Ovary (tissue), 10 donors: ENCODE measurements at places on chromosomes 5 and 9. TPM values are rescaled to one million over a fixed set of nuclear protein-coding genes. Genes with fewer than 3 reads are reported as not detected.

- no peak for DNase-seq
Measured at GRCh38 chr5:53777864-53778618, 217.6 kb downstream of the NDUFS4 start.

- DNase-seq = no peak
Measured at GRCh38 chr5:148839960-148840359, 13.5 kb downstream of the ADRB2 start.

NOXA1 gene
- 14.1 TPM for total RNA-seq

GPR151 gene
- not detected for total RNA-seq

DNA sequence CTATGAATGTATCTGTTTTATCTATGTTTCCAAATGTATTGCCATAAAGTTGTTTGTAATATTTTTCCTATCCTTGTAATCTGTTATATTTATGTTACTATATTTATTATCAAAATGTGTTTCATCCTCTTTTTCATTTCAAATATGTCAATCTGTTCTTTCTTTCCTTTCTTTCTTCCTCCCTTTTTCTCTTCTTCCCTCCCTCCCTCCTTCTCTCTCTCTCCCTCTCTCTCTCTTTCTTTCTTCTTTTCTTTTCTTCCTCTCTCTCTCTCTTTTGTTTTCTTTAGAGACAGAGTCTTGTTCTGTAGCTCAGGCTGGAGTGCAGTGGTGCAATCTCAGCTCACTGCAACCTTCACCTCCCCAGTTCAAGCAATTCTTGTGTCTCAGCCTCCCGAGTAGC lies 91.3 kb downstream of the GTF3C4 start:
- no peak for DNase-seq

DNA sequence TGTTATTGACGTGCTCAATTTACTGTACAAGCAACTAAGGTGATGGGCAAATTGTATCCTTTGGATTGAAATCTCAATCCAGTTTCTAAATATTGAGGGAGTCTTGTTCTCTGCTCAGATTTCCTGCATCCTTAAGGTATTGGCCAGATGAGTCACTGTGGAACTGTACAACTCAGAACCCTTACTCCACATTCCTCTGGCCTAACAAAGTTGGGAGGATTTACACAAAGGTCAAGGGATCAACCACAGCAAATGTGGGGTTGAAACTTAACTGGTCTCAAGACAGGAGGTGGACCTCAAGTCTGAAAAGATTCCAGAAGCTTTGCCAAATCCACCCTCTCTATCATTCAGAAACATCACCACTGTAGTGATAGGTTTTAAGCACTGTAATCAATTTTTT lies 81.5 kb upstream of the AGXT2 start:
- DNase-seq = no peak

- no peak for DNase-seq
Measured at GRCh38 chr9:129934780-129935179, 99.5 kb downstream of the USP20 start.

DNA sequence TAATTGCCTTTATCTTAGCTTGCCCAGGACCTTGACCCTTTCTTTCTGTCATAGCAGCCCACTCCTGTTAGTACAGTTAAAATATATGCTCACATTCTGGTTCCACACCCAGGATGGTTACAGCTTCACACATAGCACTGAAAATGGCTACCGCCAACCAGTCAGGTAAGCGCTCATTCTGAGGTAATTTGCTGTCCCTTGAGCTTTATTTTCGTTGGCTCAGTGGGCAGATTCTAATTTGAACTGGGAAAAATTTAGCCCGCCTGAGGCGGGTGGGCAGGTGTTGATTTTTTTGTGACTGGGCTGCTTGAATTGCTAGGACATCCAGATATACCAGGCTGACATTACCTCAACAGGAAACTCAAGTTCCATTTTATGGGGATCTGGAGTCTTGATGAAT lies 137.5 kb downstream of the KCTD16 start:
- no peak for DNase-seq

IL4 gene
- total RNA-seq = not detected

GRCh38 chr5:150056075-150056443 lies 30.3 kb downstream of the CSF1R start:
- no peak for DNase-seq

GRCh38 chr5:33928283-33928682 lies 7.9 kb upstream of the RXFP3 start:
- DNase-seq = no peak

SPATA31C2 gene
- total RNA-seq = 0.34 TPM

PFDN1 gene
- total RNA-seq = 35.2 TPM

DNA sequence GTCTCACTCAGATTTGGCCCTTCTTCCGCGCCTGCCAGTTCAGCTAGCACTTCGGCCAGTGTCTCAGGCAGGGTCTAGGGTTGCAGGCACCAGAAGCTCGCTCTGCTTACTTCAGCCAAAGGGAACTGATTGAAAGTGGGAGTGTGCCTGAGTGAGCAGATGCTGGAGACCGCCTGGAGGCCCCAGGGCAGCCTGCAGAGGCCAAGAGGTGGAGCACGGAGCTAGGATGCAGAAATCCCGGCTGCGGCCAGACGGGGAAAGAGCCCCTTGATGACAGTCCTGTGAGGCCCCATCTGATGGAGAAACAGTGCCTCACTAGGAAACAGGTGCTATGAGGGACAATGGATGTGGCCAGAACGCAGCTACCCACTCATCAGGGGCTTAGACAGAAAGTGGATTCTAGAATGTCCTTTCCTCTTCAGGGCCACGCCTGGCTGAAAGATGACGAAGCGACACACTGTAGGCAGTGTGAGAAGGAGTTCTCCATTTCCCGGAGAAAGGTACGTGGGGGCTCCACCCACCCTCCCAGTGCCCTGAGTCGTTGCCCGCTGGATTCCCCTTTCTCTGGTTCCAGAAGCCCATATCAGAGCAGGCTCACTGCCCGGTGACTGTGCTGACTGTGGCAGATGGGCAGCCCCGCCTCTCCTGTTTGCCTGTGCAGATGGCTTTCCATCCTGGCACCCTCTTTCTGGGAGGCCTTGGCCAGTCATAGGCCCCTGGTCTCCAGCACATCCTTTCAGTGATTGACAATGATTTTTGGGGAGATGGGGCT lies 16.1 kb downstream of the HNRNPH1 start:
- DNase-seq = no peak

DNA sequence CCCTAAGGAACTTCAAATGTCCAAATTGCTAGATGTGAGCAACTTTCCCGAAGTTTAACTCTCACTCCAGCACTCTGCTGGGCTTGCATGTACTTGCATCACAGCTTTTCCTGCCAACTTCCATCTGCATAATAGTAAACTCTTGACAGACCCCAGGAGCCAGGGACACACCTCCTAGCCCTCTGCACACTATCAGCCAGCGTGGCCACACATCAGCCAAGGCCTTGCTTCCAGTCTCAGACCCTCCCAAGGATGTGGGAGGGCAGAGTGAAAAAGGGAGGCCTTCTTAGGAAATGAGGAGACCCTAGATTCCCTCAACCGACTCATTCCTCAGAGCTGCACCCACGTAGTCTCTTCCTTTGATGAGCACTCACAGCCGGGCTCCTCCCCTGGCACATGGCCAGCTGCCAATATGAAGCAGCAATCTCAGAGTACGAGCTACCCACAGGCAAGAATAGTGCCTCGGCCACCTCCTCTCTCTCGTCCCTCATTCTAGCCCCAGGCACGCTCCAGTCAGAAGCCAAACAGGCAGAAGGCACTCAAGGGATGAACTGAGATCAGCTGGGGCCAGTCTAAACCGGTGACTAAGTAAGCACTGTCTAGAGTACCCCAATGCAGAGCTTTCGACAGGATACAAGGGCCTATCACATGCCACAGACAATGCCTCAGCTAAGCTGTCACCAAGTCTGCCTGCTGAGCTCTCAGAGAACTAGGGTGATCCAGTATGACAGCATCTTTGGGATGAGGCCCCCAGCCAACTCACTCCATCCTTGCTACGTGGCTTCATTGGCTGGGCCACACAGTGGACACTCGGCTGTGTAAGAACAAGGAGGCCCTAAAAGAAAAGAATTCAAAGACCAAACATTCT lies 2.3 kb downstream of the P4HA2 start:
- peak; percentile 61 for DNase-seq

DNA sequence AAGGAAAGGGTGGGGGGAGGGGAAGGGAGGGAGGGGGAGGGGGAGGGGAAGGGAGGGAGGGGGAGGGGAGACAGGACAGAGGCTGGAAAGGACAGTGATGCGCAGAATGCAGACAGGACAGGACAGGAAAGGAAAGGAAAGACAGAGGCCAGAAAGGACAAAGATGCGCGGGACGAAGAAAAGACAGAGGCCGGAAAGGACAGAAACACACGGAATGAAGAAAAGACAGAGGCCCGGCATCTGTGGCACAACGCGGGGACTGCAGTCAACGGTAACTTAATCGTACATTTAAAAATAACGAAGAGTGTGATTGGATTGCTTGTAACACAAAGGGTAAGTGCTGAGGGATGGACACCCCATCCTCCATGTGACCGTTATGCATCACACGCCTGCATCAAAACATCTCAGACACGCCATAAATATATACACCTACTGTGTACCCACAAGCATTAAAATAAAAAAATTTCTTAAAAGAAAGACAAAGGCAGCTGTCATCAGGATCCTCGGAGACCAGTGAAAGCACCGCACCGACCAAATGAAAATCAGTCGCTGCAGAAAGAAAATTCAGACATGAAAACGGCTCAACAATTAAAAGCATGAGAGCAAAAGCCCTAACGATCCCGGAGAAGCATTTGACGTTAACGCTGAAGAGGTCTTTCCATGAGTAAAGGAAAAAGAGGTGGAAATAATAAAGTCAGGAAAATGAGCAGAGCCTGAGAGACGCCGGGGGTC lies 52.9 kb upstream of the EXOC3 start:
- DNase-seq = peak; percentile 1

KCTD16 gene
- total RNA-seq = 0.07 TPM

DNA sequence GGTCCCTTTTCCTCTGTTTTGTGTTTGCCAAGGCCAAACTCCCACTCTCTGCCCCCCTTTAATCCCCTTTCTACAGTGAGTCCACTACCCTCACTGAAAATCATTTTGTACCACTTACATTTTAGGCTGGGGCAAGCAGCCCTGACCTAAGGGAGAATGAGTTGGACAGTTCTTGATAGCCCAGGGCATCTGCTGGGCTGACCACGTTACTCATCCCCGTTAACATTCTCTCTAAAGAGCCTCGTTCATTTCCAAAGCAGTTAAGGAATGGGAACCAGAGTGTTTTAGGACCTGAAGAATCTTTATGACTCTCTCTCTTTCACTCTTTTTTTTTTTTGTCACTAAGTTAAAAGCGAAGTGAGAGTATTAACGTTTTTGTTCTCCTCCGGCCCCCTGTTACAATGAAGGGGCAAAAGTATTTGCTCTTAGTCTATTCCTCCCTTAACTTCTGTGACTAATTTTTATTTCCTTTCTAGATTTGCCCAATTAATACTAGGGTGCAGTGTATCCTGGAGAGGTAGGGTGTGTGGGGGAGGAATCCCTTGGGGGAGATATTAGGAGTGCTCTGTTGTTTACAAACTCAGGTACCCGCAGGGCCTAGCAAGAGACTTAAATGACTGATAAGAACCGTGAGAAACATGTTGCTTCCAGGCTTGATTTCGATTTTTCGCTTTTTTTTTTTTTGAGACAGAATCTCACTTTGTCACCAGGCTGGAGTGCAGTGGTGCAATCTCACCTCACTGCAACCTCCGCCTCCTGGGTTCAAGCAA lies 14.7 kb downstream of the GM2A start:
- no peak for DNase-seq

- no peak for DNase-seq
Measured at GRCh38 chr5:159663986-159664385, 252.3 kb upstream of the ADRA1B start.

- peak; percentile 58 for DNase-seq
Measured at GRCh38 chr9:21395778-21396717, 10.8 kb upstream of the IFNA2 start.

- DNase-seq = no peak
Measured at GRCh38 chr5:178331491-178331996, 98.9 kb upstream of the PHYKPL start.

IL5 gene
- total RNA-seq = not detected

DNA sequence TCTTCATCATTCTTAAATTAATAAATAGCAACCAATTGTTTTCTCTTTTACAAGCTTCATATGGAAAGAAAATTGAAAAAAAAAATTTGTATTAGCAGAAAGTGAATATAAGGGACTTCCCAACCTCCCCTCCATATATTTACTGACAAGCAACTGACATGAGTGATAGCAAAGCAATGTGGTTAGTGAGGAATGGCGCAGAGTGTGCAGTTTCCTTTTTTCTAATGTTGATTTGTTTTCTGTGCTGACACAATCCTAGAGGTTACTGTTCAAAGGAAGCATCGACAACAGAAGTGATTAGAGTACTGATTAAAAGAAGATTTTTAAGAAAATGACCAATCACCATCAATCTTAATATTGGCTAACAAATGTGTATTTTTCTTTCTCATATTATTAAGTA lies 1.7 kb upstream of the PTGER4 start:
- DNase-seq = no peak

DNA sequence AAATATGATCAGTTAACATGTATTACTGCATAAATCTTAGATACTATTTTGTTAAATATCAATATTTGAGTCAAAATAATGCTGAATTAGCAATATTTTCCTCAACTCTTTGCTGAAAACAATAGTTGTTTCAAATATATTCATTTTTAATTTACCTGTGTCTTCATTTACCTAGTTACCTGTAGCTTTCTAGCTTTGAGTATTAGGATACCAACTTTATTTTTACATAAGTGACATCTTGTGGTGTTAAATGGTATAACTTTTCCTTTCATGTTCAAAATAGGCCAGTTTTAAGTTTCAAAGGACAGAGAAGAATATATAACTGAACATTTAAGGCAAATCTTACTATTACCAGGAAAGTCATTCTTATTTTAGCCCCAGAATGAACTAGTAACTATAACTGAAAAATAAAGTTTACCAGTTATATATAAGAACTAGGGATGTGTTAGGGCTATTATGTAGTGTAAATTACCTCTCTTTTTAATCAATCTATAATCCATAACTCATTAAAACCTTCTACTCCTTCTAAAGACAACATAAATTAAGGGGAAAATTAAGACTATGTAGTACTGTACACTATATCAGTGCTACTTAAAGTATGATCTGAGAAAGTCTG lies 25.3 kb downstream of the AP3B1 start:
- DNase-seq = no peak

SMIM27 gene
- 16.3 TPM for total RNA-seq
